ENCODE measurements at places on chromosomes 1 and 21.

DNA sequence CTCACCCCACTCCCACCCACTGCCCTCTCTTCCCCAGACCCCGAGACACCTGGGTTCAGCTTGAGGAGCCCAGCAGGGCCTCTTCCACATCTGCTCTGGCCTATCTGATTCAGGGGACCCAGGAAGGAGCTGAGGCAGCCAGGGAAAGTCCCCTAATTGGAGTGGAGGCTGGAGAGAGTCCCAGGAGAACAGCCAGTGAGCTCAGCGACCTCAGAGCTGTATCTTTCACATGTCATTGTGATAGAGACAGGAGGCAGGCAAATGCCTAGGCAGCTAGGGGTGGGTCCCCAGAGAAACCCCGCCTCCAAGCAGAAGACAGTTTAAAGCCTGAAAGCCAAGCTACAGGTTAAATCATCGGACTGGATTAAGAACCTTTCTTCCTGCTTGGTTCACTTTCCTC is 122.7 kb downstream of the MATN1 start:
- DNase-seq = no peak

GRCh38 chr1:234616644-234617043 is 6.7 kb upstream of the IRF2BP2 start:
- peak; percentile 65 for DNase-seq

- no peak for DNase-seq
Measured at GRCh38 chr1:154989195-154989860, 4.1 kb upstream of the LENEP start.

DNA sequence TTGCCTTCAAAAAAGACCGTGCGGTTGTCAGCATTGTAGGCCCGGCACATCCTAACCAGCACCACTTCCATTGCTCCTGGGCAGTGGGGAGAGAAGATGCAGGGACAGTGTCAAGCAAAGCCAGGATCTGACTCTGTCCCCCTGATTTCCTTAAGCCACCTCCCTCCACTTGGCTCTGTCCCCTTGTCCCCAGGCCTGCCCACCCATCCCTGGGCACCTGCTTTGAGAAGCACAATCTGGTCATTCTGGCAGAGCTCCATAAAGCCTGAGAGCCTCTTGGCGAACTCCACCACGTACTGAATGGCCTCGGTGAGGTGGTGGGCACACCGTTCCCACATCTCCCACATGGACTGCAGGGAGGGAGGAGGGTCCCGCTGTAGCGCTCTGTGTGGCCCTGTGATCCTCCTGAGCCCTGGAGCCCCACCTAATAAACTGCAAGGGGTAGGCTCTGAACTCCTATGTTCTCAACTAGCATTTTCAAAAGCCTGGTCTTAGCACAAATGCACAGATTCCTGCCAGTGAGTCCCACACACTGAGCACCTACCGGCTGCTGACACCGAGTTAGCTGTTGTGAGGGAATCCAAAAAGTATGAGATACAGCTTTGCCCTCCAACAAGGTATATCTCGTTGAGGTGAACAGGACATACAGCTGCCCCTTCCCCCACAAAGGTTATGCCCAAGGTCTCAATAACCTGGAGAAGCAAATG is 8.2 kb upstream of the LINGO4 start:
- DNase-seq = no peak

GRCh38 chr21:38486221-38486620 is 12.1 kb downstream of the ERG start:
- DNase-seq = peak; percentile 95

DNA sequence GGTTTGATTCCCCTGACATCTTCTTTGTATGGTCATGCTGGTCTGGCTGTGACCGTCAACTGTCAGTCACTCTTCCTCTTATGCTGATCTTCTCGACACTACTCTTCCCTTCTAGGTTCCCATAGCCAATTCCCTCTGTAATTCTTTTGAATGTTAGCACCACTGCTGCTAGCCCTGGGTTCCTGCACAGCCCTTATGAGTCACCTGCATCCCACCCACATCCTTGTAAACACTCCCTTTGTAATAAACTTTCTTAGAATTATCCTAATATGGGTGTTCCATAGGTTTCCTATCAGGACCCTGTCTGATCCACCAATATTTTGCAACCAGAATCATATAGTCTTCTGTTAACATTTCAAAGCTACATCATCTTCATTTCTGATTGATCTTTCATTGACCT is 37.1 kb downstream of the JUN start:
- DNase-seq = no peak

GRCh38 chr1:229043115-229043514 is 227.8 kb upstream of the RAB4A start:
- DNase-seq = no peak

DNA sequence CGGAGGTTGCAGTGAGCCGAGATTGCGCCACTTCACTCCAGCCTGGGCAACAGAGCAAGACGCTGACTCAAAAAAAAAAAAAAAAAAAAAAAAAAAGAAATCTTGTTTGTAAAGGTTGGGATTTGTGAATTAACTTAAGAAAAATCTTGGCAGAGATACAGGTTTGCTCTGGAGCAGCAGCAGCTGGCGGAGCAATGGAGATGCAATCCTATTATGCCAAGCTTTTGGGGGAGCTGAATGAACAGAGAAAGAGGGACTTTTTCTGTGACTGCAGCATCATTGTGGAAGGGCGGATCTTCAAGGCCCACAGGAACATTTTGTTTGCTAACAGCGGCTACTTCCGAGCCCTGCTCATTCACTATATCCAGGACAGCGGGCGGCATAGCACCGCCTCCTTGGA is 5.6 kb downstream of the ZBTB8B start:
- no peak for DNase-seq

- DNase-seq = no peak
Measured at GRCh38 chr1:177306981-177307380, 136.2 kb downstream of the BRINP2 start.

- DNase-seq = no peak
Measured at GRCh38 chr1:30704765-30705509, 18.4 kb downstream of the MATN1 start.

DNA sequence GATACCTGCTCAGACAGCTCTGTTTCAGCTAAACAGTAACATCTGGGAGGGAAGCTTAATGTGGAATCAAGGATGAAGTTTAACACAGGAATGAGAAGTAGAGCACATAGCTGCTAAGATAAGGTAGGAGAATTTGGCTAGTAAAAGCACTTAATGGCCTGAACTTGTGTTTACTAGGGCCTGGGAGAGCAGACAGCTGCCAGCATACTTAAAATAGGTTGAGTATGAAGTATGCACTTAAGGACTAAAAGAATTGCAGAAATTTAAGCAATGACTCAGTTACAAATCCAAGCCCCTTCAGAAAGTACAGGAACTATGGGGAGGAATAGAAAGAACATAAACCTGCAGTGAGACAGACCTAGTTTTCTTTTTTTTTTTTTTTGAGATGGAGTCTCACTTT is 53.0 kb downstream of the BACH1 start:
- DNase-seq = peak; percentile 97

DNA sequence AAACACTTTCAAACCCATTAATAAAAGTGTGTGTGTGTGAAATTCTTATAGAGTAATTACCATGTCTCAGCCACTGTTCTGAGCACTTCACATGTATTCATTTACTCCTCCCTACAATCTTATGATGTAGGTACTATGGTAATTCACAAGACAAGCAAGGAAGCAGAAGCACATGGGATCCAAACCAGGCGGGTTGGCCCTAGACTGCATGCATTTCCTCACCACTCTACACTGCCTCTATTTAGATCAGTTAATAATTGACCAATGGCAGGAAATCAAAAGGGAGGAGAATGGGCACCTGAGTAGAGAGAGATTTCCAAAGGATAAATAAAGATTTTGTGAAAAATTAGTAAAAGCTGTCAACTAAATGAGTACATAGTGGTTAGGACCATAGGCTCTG is 15.7 kb downstream of the MAP3K21 start:
- DNase-seq = no peak

DNA sequence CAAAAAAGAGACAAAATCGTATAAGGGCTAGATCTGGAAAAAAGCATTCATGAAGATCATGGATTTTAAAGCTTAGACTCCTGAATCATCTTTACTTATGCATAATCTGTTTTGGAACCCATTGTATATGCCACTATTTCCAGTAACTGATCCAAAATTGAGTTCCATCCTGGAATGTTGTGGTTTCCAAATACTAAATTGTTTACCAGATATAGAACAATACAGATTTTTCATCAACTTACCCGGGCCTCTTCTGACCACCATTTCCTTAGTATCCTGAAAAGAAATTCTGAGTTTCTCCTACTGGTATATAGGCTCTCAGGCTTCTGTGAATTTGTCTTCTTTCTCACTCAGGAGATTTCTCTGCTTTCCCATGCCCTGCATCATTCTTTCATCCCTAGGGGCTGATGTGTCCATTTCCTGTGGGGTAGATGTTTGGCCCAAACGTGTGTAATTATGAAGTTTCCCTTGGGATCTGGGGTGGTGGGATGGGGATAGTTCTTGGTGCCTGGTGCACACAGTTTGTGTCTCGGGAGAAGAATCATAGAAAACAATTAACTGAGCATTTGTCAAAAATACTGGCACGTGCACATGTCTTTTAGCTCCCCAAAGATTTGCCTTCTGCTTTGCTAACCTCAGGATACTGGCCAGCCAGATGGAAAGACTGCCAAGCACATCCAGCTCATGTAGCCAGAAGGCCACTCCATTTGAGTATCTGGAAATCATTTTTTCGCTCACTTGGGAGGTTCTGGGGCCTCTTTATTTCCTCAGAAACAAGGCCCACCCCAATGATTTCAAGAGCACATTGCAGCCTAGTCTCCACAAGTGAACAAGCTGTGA is 127.8 kb downstream of the NTMT2 start:
- no peak for DNase-seq

DNA sequence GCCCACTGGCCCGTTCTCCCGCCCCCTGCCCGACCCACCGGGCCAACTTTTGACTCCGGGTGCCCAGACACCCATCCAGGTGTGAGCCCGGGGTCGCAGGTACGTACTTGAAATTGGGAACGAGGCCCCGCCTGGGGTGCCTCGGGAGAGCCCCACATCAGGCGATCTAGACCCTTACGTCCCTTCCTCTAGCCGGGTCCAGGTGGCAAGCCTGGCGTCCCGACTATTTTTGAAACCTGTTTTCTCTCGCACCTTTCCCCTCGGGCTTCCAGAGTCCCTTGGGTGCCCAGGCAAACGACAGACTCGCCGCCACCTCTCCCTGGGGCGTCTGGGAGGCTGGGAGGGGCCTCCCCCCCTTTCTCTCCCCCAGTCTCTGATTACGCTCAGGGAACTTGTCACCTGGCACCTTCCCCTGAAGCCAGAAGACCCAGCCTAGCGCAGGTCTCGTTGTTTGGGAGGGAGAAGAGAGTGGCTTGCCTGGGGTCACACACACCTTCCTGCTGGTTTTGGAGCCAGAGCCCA is 898 bp downstream of the LDLRAP1 start:
- DNase-seq = no peak

GRCh38 chr1:195898924-195899323 is 709.3 kb downstream of the KCNT2 start:
- no peak for DNase-seq

GRCh38 chr1:165114022-165114888 is 242.3 kb downstream of the LMX1A start:
- no peak for DNase-seq

DNA sequence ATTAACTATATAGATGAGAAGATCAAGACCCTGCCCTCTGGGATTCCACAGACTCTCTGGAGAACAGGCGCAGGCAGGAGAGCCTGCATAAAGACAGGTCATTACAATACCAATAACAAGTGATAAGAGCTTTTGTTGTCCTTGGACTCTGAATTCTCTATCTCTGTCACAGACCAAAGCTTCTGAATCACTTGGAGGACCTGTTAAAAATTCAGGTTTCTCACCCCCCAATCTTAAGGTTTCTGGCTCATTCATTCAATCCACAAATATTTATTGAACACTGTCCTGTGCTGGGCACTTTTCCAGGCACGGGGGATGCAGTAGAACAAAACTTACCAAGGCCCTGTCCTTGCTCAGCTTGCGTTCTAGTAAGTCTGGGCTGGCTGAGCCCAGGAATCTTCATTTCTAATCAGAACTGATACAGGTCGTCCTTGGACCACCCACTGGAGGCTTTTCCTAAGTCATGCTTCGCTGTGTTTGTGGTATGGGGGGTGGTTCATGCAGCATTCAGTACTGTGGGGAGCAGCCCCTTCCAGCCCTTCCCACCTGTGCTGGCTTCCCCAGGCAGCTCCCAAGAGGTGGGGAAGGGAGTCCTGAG is 1.4 kb downstream of the EFNA4 start:
- DNase-seq = no peak

DNA sequence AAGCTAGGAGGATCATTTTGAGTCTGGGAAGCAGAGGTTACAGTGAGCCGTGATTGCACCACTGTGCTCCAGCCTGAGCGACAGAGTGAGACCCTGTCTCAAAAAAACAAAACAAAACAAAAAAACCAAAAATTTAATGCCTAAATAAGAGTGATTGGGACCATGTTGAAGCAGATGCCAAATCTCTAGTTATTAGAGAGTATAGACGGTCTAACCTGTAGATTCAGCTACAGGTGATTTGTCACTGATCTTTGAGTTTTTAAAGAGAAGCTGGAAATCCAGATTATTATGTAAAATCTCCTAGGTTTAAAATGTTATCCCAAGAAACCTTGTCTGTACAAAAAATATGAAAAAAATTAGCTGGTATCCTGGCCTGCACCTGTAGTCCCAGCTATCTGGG is 11.5 kb downstream of the HDAC1 start:
- no peak for DNase-seq

GRCh38 chr1:17011439-17012307 is at the start of gene ATP13A2:
TSS of gene ATP13A2 (minus strand) at chr1:17011928. CDS start at chr1:17011738, 190 bp downstream.
- DNase-seq = peak; percentile 42

DNA sequence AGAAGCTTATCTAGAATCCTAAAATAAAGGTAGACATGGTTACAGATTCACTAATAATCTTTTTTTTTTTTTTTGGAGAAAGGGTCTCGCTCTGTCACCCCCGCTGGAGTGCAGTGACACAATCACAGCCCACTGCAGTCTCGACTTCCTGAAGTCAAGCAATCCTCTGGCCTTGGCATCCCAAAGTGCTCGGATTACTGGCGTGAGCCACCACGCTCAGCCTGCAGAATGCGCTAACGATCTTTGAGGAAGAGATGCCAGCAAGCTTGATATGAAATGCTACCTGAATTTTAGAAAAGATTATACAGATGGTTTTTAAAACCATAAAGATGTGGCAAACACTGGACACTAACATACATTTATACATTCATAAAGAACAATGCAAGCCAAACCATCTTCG is 4.1 kb upstream of the GNPAT start:
- DNase-seq = no peak

DNA sequence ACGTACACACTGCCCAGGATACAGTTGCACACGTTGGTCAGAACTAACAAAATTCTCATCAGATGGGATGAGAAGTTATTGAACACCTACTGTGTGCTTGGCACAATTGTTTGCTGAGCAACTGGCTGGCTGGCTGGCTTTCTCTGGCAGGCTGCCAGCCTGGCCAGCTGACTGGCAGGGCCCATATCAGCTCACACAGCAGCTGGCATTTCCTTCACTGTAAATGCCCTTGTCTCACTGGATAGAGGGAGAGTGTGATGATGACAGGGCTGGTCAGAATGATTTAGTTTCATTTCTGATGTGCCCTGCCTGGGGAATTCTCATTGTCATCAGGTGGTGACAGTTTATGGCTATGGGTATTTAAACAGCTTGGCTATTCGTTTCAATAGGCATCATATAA is 15.8 kb downstream of the CAMK2N1 start:
- DNase-seq = no peak

GRCh38 chr1:157008502-157008901 is 37.0 kb downstream of the ARHGEF11 start:
- DNase-seq = no peak

GRCh38 chr1:171581226-171581625 is 40.8 kb upstream of the MYOCOS start:
- no peak for DNase-seq

GRCh38 chr21:38775733-38776132 is 30.0 kb upstream of the ETS2 start:
- DNase-seq = no peak

All from astrocyte (in vitro differentiated cells and primary cell).